GM23248 (cell line): ENCODE measurements at places on chromosomes 16 and 17. TPM values are rescaled to one million over a fixed set of nuclear protein-coding genes. Genes with fewer than 3 reads are reported as not detected.

- no peaks in the 10 kb centered on the region for H3K4me1 ChIP-seq
- no peak overlapping the region for H3K4me3 ChIP-seq
- no peak overlapping the region for H3K27ac ChIP-seq
These were observed 109.5 kb downstream of the HS3ST2 start for GRCh38 chr16:22923491-22923890.

DNA sequence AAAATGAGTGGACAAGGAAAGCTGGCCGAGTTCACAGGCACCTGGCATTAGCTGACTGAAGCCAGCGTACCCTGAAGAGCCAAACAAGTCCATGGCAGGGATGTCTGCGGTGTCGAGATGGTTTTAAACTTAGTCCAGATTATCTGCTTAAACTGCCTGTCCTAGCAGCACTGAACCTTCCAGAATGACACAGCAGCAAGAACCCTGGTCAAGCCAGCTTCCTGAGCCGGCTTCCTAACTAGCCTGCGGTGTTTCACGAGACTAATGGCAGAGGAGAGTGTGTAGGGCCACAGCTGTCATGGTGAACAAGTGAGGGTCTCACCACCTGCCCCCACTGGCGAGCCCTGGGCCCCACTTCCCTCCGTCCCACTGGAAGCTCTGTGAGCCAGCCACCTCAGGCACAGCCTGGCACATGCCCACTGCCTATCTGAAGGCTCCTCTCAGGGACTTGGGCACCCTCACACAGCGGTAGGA lies 28.8 kb upstream of the MTSS2 start:
- no peak overlapping the region for H3K4me3 ChIP-seq
- H3K4me1 ChIP-seq = peaks cover 26% of the 10 kb centered on the region
- H3K36me3 ChIP-seq = no peaks in the 10 kb centered on the region
- DNase-seq = no peak

DNA sequence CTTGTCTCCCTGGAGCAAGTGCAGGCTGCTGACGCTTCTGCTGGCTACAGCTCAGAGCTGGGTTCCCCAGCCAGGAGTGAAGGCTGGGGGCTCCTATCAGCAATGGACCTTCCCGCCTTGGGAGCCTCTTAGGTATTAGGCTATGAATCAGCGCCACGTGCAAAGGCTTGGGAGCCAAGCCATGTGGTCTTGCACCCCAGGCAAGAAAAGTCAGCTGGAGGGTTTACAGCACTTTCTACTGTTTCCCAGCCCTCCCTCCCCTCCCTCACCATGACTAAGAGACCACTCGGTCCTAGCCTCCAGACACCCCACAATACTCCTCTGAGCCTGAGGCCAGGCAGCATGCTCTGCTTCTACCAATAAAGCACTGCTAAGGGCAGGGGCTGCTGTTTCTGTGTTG lies 12.3 kb downstream of the EPX start:
- H3K4me1 ChIP-seq = no peaks in the 10 kb centered on the region
- no peak overlapping the region for H3K4me3 ChIP-seq
- H3K27me3 ChIP-seq = no peaks in the 10 kb centered on the region
- no peak for DNase-seq
- H3K27ac ChIP-seq = no peak overlapping the region
- no peaks in the 10 kb centered on the region for H3K36me3 ChIP-seq

GRCh38 chr16:79283578-79283977 lies 317.0 kb downstream of the MAF start:
- no peak overlapping the region for H3K27ac ChIP-seq
- no peak overlapping the region for H3K4me3 ChIP-seq
- no peak for DNase-seq
- H3K27me3 ChIP-seq = no peaks in the 10 kb centered on the region
- no peaks in the 10 kb centered on the region for H3K36me3 ChIP-seq

- DNase-seq = no peak
- H3K27ac ChIP-seq = no peak within 1 kb of the TSS
These were observed at the start of gene RBFOX1 for GRCh38 chr16:7332611-7333010. Gene RBFOX1 (plus strand): TSS chr16:7332845.

DNA sequence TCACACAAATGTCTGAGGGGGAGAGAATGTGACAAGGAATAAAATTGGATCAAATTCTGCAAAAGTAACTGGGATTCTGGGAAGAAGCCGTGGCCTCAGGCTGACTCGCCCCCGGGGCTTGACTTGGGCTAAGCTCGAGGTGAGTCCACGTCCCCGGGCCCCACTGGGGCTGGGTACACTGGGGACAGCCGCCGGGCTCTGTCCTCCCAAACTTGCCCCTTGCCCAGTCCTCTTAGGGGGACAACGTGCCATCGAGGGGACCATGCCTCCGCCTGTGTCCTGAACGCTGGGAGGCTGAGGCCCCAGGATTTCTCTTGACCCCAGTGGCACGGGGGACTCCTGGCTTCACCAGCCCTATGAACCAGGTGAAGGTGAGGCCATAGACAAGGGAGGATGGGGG lies 21.1 kb downstream of the DOC2B start:
- H3K27me3 ChIP-seq = no peaks in the 10 kb centered on the region; the same call in 1 of the 2 replicates
- no peaks in the 10 kb centered on the region for H3K36me3 ChIP-seq
- H3K27ac ChIP-seq = no peak overlapping the region
- H3K4me1 ChIP-seq = no peaks in the 10 kb centered on the region

- no peaks in the 10 kb centered on the region for H3K36me3 ChIP-seq
- H3K4me1 ChIP-seq = no peaks in the 10 kb centered on the region
- DNase-seq = no peak
- no peak overlapping the region for H3K4me3 ChIP-seq
These were observed 5.4 kb upstream of the P2RX1 start for GRCh38 chr17:3921502-3922319.

DNA sequence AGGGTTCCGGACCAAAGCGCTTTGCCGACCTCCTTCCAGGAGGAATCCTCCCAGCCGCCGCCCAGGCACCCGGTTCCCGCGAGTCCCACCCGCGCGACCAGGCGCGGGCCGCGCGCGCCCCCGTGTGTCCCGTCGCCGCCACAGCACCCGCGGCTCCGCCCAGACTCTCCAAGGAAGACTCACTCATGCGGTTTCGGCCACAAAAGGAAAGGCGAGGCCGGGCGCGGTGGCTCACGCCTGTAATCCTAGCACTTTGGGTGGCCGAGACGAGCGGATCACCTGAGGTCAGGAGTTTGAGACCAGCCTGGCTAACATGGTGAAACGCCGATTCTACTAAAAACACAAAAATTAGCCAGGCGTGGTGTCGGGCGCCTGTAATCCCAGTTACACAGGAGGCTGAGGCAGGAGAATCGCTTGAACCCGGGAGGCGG lies 3.5 kb upstream of the PKMYT1 start:
- H3K27ac ChIP-seq = 0 out of 2 replicates have a peak overlapping the region, but pooled peaks have one; percentile 18
- H3K36me3 ChIP-seq = no peaks in the 10 kb centered on the region
- no peaks in the 10 kb centered on the region for H3K4me1 ChIP-seq
- peak; percentile 93 for DNase-seq
- H3K4me3 ChIP-seq = peak overlapping the region; percentile 43; the same call in 1 of the 2 replicates

DNA sequence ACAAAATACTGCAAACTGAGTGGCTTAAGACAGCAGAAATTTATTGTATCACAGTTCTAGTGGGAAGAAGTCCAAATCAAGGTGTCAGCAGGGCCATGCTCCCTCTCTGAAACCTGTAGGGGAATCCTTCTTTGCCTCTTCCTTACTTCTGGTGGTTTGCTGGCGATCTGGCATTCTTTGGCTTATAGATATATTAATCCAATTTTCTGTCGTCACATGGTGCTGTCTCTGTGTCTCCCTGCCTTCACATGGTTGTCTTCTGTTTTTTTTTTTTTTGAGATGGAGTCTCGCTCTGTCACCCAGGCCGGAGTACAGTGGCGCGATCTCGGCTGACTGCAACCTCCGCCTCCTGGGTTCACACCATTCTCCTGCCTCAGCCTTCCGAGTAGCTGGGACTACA lies 6.8 kb upstream of the AKAP1 start:
- H3K4me1 ChIP-seq = no peaks in the 10 kb centered on the region
- H3K27me3 ChIP-seq = peaks cover 4% of the 10 kb centered on the region; the same call in 1 of the 2 replicates
- H3K27ac ChIP-seq = no peak overlapping the region
- H3K4me3 ChIP-seq = no peak overlapping the region
- DNase-seq = no peak

- peak overlapping the region; percentile 91 for H3K4me3 ChIP-seq
- H3K36me3 ChIP-seq = no peaks in the 10 kb centered on the region
- H3K4me1 ChIP-seq = peaks cover 35% of the 10 kb centered on the region
These were observed 178.7 kb downstream of the SEC14L1 start for GRCh38 chr17:77319211-77320043.

DNA sequence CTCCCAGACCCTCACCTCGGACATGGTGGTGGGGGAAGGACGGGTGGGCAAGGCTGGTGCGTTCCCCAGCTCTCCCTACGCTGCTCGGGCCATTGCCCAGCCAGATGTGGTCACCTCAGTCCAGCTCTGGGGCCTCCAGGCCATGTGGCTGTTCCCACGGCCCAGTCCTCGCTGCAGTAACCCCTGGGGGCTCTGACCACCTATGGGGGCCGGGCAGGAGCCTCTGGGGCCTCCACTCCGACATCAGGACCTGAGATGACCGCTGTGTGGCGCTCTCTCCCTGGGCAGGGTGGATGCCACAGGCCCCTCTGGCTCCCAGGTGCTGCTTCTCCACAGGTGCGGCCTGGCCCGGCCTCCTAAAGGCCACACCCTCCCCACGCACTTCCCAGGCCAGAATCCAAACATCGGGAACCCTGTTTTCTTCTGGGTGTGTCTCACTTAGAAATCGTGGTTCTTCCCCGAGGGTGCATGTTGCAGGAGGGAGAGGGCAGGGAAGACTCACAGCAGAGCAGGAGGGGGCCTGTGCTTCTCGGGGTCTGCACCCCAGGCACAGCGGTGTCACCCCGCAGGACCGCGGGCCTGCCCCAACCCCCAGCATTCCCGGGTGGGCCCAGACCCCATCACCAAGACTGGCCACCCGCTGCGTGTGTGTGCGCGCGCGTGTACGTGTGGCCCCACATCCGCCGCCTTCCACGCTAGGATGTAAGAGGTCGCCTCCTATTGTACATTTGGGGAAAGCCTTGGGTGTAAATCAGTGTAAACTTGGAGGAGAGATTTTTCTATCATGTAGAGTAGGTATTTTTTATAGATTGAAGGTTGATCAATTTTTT lies 5.9 kb upstream of the CAPN15 start:
- H3K27ac ChIP-seq = no peak overlapping the region
- no peak overlapping the region for H3K4me3 ChIP-seq
- H3K27me3 ChIP-seq = no peaks in the 10 kb centered on the region
- DNase-seq = no peak

- H3K27ac ChIP-seq = no peak overlapping the region
- peaks cover 3% of the 10 kb centered on the region; the same call in 1 of the 2 replicates for H3K4me1 ChIP-seq
These were observed 38.3 kb upstream of the SMPD3 start for GRCh38 chr16:68486502-68487202.

GRCh38 chr17:66165537-66166123 lies 26.3 kb downstream of the CEP112 start:
- no peaks in the 10 kb centered on the region for H3K36me3 ChIP-seq
- no peaks in the 10 kb centered on the region for H3K4me1 ChIP-seq
- H3K27me3 ChIP-seq = no peaks in the 10 kb centered on the region

DNA sequence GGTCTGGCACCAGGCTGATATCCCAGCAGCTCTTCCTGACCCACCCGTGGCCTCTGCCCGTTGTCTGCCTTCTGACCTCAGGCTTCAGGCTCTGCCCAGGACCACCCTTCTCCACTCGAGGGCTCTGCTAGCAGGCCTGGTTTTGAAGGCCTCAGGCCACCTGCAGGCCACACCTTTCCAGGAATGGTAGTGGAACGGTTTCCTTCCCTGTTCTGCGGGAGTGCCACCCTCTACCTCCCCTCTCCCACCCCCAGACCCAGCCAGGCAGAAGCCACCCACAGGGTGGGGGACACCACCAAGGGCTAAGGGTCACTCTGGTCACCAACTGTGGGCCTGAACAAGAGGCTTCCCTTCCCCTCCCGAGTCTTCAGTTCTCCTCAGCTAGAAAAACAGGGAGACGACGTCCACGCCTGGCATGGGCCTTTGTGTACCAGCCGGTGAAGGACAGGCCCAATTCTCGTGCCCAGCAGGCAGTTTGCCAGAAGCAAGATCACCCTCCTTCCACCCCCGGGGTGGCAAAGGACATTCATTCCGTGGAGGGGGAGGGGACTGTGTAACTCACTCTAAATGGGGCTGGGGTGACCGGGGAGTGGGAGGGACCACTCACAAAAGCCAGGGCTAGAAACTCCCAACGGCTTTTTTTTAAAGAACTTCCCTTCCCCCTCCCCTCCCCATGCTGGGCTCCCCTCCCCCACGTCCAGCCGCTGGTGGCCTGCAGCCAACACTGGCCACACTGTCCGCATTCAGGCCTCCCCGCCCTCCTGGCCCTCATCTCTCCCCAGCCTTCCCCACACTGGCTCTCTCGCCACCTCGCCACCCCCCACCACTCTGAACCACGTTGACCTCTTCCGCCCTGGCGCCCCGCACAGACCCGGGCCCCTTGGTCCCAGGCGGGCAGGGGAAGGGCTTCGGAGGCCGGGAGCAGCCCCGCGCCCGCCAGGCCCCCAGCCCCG lies 7.7 kb downstream of the CBX4 start:
- no peak overlapping the region for H3K4me3 ChIP-seq
- DNase-seq = no peak
- H3K27me3 ChIP-seq = no peaks in the 10 kb centered on the region
- no peaks in the 10 kb centered on the region for H3K4me1 ChIP-seq
- H3K36me3 ChIP-seq = peaks cover 7% of the 10 kb centered on the region; the same call in 1 of the 2 replicates

DNA sequence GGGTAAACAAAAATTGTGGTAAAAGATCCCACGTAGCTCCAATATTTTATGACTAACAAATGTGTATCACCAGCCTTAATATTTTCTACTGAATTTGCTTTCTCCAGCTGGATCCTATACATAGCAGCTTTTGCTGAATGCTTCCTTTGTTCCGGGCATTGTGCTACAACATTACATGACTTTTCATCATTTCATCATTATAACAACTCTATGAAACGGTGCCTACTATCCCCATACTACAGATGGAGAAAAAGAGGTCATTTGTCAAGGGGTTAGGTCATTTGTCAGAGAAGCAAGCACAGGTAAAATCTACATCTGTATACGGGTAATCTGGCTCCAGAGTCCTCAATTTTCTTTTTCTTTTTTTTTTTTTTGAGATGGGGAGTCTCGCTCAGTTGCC lies 74.3 kb downstream of the KANSL1 start:
- H3K4me1 ChIP-seq = peaks cover 7% of the 10 kb centered on the region; the same call in 1 of the 2 replicates
- H3K27me3 ChIP-seq = no peaks in the 10 kb centered on the region
- no peak overlapping the region for H3K4me3 ChIP-seq
- no peaks in the 10 kb centered on the region for H3K36me3 ChIP-seq
- no peak overlapping the region for H3K27ac ChIP-seq
- no peak for DNase-seq

- no peaks in the 10 kb centered on the region for H3K4me1 ChIP-seq
- DNase-seq = no peak
- no peak overlapping the region for H3K27ac ChIP-seq
- no peaks in the 10 kb centered on the region for H3K36me3 ChIP-seq
- peaks cover 11% of the 10 kb centered on the region for H3K27me3 ChIP-seq
These were observed 147.8 kb upstream of the RPL38 start for GRCh38 chr17:74055508-74056160.

Gene SPIRE2
- 3.6 TPM in 1 of 2 replicates, not detected in the other for total RNA-seq

Gene TBC1D3C
- total RNA-seq = not detected in 2 replicates

Gene KRTAP17-1
- not detected in 2 replicates for total RNA-seq

Gene TUBB3
- 215 and 225 TPM in 2 replicates for total RNA-seq
